ENCODE measurements at places on chromosomes 16 and 17.

DNA sequence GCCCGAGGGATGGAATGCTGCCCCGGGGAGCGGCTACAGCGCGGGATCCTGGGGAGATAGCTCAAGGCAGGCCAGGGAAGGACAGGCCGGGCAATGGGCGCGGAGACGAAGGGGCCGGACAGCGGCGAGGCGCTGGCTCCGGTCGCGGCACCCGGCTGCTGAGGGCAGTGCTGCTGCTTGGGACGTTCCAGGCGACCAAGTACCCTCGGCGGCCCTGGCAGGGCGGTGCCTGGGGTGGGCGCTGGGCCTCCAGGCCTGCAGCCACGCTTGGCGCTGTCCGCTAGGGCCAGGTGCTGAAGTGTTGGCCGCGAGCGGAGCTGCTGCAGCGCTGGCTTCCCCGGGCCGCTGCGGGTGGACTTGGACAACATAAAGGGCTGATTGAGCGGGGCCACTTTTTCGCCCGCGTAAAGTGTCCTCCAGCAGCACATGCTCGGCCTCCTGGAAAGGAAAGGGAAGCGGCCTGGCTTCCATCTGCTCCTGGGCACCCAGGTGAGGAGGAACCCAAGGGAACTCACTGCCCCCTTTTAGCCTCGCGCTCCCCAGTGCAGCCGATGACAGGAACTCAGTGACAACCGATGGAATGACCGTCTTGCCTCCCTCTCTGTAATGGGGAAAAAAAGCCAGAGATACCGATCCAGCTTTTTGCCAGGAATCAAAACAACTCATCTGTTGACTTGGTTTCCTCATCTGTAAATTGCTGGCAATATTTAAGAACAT, 23.7 kb downstream of the CLEC3A start:
- no peak for DNase-seq

- DNase-seq = no peak
Measured at GRCh38 chr16:10332241-10332640, 53.6 kb upstream of the ATF7IP2 start.

GRCh38 chr16:6836766-6837165, 495.9 kb upstream of the RBFOX1 start:
- DNase-seq = no peak

DNA sequence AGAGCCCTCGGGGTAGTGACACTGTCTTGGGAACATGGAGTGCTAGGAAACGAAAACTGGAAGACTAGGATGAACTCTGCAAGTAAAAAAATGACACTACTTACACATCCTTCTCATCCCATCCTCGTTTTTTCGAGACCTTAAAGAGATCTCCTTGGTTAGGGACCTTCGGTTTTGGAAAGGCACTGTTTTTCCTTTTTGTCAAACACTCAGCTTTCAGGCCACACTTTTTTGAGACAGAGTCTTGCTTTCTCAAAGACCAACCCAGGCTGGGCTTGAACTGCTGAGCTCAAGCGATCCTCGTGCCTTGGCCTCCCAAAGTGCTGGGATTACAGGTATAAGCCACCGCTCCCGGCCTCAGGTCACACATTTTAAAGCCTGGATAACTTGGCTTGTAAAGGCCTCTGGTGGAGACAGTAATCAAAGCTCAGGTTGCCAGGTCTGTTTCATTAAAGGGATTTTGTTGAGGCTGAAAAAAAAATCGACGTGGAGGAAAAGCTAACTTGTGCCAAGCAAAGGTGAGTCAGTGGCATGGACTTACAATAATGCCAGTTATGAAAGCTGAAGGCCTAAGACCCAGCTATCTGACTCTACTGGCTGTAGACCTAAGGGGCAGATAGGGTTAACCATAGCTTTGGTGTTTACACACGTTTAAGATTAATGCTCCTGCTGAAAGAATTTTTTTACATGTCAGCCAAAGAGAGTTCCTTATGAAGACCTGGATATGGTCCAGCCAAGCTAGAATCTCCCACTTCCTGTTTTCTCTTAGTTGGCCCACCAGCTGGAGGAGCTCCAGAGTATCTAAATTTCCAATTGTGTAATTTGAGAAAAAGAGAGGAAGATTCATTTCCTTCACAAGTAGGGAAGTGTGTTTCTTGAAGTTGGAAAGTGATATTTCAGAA, 823 bp downstream of the NBR1 start:
- peak; percentile 53 for DNase-seq

- no peak for DNase-seq
Measured at GRCh38 chr16:4520913-4521312, 17.7 kb downstream of the CDIP1 start.

- no peak for DNase-seq
Measured at GRCh38 chr16:60463986-60464385, 1572.3 kb downstream of the CDH8 start.

DNA sequence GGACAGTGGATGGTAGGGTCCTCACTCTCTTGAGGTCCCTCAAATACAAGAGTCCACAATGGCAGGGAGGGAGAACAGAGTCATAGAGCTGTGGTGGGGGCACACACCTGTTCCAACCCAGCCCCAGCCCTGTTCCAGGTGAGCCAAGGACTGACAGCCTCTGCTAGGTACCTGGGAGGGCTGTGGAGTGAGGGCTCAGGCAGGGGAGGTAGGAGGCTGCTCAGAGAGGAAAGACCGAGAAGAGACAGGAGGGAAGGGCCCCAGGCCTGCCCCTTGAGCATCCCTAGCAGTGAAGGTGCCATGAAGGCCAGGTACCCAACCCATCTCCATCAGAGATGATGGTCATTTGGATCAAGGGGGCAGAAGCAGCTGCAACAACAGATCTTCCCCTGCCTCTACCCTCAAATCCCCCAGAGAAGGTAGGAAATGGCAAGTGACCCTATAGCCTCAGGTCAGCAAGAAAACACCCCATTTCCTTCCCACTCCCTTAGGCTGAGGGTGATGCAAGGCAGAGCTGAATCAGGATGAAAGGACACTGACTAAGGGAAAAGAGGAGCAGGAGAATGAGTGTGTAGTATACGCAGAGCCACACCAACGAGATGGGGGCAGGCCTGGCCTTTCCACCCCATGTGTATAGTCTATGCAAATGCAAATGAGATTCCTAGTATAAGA, 28.6 kb downstream of the CD300LG start:
- DNase-seq = no peak

DNA sequence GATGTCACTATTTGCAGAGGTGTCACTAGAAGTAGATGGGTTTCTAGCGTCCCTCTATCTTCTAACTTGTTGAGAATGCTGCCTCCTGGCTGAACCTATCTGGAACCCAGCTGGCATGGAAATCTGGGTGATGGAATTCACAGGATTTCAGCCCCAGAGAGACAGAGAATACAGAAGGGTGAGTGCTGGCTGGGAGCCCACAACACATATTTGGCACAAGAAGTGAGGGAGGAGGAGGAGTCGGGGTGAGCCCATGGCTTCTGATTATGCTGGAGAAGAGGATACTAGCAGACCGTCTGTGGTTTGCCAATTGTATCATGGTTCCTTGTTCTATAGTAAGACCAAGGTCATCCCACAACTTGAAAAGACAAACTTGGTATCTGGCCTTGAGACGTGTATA, 557.8 kb upstream of the SALL1 start:
- no peak for DNase-seq

DNA sequence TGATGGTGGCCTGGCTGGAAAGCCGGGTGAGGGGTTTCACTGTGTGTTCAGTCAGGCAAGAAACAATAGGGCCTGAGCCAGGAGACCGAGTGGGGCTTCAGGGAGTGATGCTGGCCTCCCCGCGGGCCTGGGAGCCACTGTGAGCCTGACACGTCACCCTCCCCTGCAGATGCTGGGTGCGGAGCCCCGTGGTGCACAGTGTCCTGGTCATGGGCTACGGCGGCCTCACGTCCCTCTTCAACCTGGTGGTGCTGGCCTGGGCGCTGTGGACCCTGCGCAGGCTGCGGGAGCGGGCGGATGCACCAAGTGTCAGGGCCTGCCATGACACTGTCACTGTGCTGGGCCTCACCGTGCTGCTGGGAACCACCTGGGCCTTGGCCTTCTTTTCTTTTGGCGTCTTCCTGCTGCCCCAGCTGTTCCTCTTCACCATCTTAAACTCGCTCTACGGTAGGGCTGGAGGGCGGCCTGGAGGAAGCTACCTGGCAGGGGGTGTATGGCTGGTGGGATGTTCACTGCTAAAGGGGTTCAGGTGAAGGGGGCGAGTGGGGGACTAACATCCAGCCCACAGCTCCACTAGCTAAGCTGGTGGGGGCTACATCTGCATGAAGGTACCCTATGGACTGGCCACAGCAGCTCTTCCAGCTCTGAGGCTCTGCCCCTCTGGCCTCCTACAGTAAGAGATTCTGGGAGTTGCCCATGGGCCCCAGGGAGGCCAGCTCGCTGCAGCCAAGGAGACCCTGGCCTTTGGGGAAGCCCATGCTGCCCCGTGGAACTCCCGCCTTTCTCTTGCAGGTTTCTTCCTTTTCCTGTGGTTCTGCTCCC, 32.4 kb downstream of the ADGRG5 start:
- DNase-seq = no peak

DNA sequence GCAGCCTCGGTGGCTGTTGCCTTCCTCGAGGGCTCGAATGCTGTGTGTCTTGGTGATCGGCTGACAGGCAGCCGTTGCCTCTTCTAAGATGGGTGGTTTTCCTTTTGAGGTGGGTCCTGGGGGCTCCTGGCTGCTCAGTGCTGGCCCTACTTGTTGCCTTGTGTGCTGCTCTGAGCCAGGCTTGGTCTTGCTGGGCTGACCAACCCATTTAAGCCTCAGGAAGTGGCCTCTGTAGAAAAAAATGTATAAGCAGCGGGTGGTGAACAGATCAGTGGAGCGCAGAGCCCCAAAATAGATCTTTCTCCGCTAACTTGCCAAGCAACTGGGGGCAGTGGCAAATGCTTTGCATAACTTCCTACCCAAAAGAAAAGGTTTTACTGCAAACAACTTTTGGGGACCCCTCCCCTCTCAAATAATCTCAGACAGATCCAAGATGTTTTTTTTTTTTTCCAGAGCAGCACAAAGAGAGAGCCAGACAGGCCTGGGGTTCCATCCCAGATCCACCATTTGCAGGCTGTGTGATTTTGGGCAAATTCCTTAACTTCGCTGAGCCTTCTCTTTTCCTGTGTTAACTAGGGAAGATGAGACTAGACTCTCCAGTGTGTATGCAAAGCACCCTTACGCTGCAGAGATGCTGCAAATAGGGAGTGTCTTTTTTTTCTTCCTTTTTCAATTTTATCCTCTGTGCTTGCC, 42.5 kb downstream of the PLCG2 start:
- no peak for DNase-seq

GRCh38 chr17:28497931-28498330, 8.2 kb upstream of the FOXN1 start:
- DNase-seq = no peak

- peak; percentile 96 for DNase-seq
Measured at GRCh38 chr17:36948717-36949460, at the start of gene AATF. TSS of gene AATF (plus strand) at chr17:36948954. CDS start at chr17:36949126, 172 bp downstream.

GRCh38 chr16:48123104-48123788, 32.5 kb downstream of the ABCC12 start:
- DNase-seq = no peak

- DNase-seq = no peak
Measured at GRCh38 chr17:40124279-40125141, 2.7 kb downstream of the MSL1 start.

GRCh38 chr16:81136390-81137335, 40.5 kb upstream of the GCSH start:
- no peak for DNase-seq

DNA sequence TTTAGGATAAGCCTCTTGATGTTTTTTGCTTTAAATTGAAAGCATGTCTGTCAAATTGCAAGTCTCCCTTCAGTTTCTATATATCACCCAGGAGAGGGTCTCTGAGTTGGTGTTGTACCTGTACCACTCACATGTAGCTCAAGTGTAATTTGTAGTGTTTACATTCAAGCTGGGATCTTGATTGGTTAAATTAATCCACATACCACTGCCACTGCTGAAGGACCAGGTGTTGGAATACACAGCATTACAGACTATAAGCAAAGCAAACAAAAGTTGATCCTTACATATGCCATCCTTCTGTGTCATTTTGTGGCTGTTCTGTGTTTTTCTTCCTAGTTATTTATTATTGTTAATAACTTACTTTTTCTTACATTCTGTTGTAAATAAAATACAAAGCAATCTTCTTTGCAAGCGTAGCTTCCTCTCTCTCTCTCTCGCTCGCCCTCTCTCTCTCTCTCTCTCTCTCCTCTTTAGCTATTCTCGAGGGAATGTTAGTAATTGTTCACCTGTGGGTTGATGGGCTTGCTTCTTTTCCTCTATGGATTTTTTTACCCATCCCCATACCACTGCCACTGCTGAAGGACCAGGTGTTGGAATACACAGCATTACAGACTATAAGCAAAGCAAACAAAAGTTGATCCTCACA, 20.8 kb upstream of the NOL11 start:
- DNase-seq = no peak

GRCh38 chr16:73355981-73356380, 308.1 kb upstream of the ZFHX3 start:
- no peak for DNase-seq

GRCh38 chr17:68610554-68610953, 9.4 kb upstream of the FAM20A start:
- DNase-seq = no peak

- DNase-seq = no peak
Measured at GRCh38 chr16:87180069-87180468, 137.1 kb downstream of the C16orf95 start.

DNA sequence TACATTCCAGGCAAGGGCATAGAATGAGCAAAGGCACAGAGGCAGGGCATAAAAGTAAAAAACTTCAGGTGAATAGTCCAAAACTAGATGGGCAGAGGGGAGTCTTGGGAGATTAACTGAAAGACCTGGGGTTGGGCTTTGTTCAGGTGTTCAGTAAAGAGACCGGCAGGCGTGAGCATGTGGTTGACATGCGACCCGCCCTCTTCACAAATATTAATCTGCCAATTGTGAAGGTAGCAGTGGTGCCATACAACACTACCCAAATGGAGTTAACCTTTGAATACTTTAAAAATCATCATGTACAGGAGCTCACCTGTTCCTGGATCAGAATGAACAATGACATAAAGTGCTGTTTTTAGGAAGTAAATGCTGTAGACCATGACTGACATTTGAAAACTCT, 225.5 kb downstream of the LGALS9B start:
- DNase-seq = no peak

GRCh38 chr17:4477255-4477791, 21.4 kb upstream of the SPNS2 start:
- no peak for DNase-seq
